Fibroblast of lung (primary cell): ENCODE measurements at places on chromosomes 4 and X. TPM values are rescaled to one million over a fixed set of nuclear protein-coding genes. Genes with fewer than 3 reads are reported as not detected.

MAGEC2 gene
- polyA plus RNA-seq, result 0.02 TPM in 1 of 2 replicates, not detected in the other

SULT1E1 gene
- not detected in 2 replicates for polyA plus RNA-seq

CT45A5 gene
- not detected in 2 replicates for polyA plus RNA-seq

LRP2BP gene
- polyA plus RNA-seq, result 0.03 and 0.05 TPM in 2 replicates

PRSS12 gene
- 104 and 136 TPM in 2 replicates for polyA plus RNA-seq

- DNase-seq, result no peak
Measured at GRCh38 chrX:96102997-96103396, 581.6 kb upstream of the DIAPH2 start.

DNA sequence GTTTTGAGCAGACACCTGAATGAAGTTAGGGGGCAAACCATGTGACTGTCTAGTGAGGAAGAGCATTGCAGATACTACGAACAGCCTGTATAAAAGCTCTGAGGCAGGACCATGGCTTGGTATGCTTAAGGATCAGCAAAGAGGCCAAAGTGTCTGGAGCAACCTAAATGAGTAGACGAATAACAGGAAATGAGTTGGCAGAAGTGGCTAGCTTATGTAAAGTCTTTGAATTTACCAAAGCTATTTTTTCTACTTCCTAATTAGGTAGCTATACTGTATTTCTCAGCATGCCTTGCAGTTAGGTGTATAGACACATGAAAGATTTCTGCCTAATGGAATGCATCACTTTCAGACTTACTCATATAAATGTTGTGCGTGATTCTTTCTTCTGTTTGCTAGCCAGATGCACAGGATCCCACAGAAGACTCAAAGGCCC lies 9.3 kb upstream of the GPRIN3 start:
- DNase-seq, result peak; percentile 21

DNA sequence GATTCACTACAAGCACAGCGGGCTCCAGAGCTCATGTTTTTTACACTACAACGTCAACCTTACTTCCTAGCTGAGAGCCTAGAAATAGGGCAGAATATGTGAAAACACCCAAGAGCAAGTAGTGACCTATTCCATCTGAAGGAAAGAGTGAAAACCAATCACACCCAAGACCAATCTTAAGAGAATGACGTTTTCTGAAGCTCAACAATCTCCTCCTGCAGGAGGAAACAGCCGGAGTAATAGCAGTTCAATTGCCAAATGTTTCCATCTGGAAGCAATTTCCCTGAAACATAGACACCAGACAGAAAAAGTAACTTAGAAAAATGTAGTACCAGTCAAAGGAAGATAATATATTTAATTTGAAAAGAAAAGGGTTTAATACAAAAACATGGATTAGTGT lies 142.4 kb downstream of the ANXA5 start:
- no peak for DNase-seq

- peak; percentile 62 for DNase-seq
Measured at GRCh38 chr4:5785806-5786680, 75.0 kb downstream of the EVC start.

DNA sequence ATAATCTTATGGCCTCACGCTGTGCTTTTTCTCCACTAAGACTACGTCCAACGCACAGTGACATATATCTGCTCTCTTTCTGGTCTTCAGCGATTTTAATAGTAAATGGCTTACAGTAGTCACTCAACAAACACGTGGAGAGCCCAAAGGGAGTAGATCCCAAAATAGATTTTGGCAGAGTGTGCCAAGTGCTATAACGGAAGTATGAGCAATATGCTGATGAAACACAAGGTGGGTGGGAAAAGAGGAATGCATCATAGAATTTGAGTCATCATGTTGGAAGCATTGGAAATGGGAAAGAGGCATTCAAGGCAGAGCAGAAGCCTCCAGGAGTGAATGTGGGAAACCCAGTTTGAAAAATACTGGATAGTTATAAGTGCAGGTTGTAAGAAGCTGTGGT lies 129.1 kb upstream of the LDB2 start:
- peak; percentile 95 for DNase-seq
